ENCODE measurements at places on chromosomes 1 and 21.

GRCh38 chr1:69976896-69977295, 228.5 kb downstream of the LRRC40 start:
- no peak for DNase-seq

DNA sequence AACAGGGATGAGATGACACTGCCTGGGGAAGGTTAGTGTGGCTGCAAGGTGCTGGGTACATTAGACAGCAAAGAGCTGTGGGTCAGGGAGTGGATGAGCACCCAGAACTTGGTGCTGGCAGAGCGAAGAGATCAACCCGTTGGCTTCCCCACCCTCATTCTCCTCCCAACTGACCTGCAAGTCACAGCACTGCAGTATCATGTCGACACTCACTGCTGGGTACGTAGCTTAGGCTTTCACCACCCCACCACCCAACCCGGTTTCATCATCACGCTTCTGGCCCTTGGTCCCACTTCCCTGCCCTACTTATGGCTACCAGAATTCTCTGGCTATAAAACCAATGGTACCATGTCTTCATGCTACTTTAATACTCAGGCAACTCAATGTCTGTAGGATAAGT, 73.6 kb upstream of the LYST start:
- DNase-seq: no peak

GRCh38 chr1:227449051-227449450, 114.3 kb upstream of the ZNF678 start:
- no peak for DNase-seq

DNA sequence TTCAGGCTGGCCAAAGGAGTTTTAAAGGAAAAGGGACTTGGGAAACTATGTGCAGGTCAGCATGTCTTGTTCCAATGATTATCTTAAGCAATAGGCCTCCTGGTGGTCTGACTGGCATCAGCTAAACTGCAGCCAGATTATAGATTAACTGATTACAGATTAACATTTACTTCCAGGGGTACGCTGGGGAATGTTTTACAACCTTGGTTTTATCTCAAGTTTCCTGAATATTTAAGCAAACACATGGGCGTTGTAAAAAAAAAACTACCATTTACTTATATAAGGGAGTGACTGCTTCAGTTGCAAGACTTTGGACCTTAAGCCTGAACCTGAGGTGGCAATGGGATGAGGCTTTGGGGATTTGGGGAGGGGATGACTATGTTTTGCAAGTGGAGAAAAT, 600.6 kb upstream of the B3GALT2 start:
- no peak for DNase-seq

DNA sequence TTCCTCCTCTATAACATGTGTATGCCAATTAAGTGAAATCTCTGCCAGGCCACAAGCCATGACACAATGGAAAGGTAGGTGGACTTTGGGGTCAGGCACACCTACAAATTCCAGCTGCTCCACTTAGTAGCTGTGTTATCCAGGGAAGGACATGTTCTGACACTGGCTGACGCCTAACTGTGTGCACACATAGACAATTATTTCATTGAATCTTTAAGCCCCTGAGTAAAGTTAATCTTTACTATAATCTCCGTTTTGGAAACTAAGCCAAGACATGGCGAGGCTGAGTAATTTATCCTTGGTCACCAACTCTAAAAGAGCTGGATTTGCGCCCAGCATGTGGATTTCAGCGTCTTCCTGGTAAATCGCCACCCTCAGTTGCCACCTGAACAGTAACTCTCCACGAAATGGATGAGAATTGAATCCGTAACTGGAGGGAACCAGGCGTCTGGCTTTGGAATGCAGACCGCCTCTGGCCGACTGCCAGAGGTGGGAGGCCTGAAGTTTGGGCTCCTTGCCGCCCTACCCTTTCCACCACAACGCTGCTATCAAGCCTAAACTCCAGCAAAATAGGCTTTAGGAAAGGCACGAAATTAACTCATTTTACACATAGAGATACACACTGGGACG, 888 bp upstream of the SNRPE start:
- no peak for DNase-seq

DNA sequence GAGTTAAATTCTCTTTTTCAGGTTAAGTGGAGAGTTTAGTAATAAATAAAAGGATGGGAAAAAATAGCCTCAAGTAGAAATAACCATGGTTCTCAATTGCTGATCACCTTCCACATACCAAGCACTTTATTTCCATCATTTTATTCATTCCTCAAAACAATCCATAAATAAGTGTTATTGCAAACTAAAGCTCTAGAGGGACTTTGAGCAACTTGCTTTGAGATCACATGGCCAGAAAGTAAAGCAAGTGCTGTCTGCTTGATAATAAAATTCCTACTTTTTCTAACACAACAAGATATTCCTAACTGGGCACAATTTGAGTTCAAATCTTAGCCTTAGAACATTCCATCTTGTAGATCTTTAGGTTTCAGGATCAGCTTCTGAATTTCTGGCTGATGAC, 97.1 kb upstream of the C1orf87 start:
- no peak for DNase-seq

- DNase-seq: no peak
Measured at GRCh38 chr1:2382621-2383361, 8.6 kb downstream of the MORN1 start.

GRCh38 chr1:219460896-219461815, 151.7 kb downstream of the ZC3H11B start:
- DNase-seq: no peak

DNA sequence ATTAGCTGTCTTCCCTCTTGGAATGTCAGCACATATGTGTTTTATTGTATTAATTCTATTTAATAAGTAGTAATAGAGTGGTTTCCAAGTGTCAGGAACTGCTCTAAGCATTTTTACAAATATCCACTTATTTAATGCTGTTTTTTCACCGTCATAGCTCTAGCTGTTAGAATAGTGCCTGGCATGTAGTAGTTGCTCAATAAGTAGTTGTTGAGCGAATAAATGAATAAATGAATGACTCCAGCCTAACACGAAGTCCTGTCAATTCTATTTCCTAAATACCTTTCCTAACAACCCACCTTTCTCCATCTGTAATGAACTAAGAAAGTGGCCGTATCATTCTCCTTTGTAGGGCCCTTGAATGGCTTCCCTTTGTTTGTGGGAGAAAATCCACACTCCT, 312.5 kb downstream of the DISC1 start:
- DNase-seq: no peak

- no peak for DNase-seq
Measured at GRCh38 chr1:35220976-35221375, 28.0 kb upstream of the SFPQ start.

DNA sequence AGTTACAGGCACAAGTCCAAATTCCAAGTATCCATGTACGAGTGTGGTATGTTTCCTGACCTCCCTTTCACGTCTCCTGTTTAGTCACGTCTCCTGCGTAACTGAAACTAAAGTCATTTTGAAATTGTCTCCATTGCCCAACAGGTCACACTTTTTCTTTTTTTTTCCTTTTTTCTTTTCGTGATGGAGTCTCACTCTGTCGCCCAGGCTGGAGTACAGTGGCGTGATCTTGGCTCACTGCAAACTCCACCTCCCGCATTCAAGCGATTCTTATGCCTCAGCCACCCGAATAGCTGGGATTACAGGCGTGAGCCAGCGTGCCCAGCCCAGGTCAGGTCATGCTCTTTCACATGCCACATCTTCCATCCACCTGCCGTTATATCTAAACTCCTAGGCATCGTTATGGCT, 38.2 kb downstream of the L1TD1 start:
- DNase-seq: no peak

Measured in NCI-H1048 (cell line).